ENCODE measurements at places on chromosomes 4 and X.

- DNase-seq: no peak
Observed at GRCh38 chrX:43870758-43871419, 11.4 kb downstream of the MAOB start.

DNA sequence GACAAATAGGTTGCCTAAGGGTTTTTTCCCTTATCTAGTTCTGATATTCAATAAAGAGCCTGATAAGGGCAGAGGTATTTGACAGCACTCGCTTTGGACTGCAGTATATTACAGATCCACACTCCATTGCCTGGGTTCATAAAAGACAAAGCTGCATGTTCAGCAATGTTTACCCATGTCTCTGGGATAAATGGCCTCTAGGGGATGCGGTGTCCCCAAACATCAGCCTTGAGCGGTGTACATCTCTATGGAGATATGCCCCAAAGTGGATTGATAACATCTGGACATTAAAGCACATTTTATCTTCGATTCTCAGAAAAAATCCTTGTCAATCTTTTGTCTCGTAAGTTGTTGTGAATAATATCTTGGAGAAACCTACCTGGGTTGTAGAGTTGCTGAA is 660.8 kb upstream of the AADAT start:
- DNase-seq: no peak

GRCh38 chr4:76690011-76690905 is 207.7 kb downstream of the SOWAHB start:
- no peak for DNase-seq

DNA sequence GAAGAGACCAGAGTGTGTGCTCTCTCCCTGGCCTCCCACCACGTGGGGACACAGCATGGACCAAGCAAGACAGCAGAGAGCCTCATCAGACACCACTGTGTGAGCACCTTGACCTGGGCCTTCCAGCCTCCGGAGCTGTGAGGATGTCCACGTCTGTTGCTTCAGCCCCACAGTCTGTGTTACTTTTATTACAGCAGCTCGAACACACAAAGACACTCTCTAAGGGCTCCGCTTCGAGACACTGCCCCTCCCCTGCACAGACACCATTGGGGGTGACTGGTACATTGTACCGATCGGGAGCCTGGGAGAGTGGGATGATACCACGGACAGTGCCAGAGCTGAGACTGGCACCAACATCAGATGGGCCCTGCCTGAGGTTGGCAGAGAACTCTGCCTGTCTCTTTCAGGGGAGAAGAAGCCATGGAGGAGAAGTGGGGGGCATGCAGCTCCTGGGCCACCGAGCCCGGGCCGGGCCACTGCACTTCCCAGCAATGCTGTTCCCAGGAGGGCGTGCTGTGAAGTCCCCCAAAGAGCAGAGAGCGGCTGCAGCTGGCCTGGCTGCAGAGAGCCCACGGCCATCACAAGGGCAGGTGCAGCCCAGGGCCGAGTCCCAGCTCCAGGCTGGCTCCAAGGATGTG is 48.1 kb upstream of the HMX1 start:
- DNase-seq: no peak

DNA sequence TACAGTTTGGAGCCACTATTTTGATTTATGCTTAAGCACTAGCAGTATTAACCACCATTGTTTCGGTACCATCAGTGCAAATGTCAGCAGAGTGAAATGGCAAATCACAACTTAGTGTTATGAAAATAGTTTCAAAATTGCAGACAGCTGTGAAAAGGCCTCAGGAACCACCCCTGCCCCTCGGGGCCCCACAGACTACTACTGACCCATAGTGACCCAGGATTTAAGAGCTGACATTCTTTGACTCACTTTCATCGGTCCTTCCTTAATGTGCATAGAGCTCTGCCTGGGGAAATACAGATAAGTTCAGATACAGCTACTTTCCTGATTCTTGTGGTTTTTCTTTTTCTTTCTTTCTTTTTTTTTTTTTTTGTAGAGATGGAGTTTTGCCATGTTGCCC is 3.3 kb upstream of the BBS7 start:
- no peak for DNase-seq
